ENCODE measurements at places on chromosomes 12 and 14.

DNA sequence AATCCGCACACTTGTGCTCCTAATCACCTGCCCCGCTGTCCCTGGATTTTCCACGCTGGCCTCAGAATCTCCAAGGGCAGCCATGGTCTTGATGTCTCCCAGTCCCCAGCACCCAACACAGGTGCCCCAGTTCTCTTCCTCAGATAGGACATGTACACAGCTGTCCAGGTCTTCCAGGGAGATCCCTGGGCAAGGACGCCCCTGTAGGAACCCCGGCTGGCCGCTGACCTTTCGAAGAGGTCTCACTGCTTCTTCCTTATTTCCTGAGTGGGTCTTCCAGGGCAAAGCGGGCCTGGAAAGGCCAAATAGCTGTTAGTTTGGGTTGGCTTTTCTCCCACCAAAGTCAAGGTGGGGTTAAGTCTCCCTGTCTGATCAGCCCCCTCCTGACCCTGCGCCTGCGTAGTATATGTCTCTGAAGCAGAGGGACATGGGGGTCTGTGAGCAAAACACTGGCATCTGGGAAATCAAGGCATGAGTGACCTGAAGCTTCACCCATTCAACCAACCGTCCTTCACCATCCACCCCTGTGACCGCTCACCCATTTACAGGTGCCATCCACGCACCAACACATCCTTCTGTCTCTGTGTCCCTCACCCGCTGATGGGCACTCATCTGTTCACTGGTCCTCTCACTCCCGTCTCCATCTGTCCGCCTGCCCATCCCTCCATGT, 4.6 kb downstream of the BEGAIN start:
- DNase-seq, result no peak

GRCh38 chr12:51160814-51161459, 12.0 kb downstream of the TFCP2 start:
- DNase-seq, result no peak

DNA sequence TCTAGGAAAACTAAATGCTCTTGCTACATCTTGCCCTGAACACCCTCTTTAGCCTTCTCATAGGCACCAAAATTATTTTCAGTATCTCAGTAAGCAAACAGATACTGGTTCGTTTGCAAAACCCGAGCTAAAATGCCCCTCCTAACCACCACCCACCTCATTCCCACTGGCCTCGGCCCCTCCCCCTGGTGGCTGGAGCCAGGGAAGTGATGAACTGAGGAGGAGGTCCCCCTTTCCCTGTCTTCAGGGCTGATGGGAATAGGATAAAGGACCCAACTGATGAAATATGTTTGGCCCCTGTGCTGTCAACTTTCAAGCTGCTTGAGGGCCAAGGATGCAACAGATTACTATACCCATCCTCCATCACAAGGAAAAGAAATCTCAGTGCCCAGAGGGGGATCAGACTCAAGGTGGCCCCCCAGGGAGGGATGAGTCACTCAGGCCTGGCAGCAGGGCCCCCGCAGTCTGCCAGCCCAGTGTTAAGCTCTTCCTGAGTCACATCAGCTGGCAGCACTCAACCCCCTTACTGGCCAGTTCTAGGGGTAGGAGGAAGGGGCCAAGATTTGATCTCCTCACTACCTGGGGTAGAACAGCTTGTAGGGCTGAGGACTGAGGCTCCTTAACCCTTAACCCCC, 1.7 kb downstream of the ANKRD52 start:
- peak; percentile 26 for DNase-seq

DNA sequence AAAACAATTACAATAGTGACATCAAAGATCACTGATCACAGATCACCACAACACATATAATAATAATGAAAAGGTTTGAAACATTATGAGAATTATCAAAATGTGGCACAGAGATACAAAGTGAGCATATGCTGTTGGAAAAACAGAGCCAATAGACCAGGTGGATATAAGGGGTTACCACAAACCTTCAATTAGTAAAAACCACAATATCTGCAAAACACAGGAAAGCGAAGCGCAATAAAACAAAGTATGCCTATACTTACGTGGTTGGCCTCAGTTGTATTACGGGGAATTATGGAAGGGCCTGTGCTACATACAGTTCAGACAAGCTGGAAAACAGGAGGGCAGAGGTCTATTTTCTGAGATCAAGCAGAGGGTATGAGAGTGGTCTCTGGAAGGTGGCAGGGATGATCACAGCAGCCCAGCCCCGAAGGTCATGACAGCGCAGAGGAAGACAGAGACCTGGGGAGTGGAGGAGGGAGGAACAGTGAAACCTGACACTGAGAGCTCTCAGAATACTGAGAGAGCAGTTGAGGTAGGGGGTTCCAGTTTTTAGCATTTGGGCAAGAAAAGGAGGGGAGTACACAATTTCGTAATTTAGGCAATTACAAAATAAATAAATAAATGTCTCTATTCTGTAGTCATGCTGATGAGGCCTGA, 41.3 kb downstream of the IFNG start:
- no peak for DNase-seq

DNA sequence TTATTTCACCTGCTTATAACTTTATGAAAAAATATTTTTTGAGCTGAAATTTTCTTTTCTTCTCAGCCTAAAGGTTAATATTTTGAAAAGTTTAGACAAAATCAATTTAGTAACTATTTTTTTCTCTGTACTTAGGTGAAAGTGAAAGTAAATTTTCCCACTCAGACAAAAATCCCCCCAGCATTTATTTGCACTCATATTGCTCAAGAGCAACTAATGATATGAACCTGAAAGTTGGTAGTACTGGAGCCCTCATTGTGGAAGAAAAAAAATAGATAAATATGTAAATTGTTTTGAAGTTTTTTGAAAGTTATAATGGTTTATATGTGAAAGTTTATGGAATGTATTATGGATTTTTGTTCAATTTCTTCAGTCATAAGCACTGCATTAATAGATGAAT, 1005.9 kb upstream of the ATXN7L3B start:
- no peak for DNase-seq

- DNase-seq, result no peak
Observed at GRCh38 chr12:92796650-92797049, 93.9 kb downstream of the PLEKHG7 start.

GRCh38 chr14:101499513-101499912, 61.8 kb upstream of the DIO3 start:
- no peak for DNase-seq

DNA sequence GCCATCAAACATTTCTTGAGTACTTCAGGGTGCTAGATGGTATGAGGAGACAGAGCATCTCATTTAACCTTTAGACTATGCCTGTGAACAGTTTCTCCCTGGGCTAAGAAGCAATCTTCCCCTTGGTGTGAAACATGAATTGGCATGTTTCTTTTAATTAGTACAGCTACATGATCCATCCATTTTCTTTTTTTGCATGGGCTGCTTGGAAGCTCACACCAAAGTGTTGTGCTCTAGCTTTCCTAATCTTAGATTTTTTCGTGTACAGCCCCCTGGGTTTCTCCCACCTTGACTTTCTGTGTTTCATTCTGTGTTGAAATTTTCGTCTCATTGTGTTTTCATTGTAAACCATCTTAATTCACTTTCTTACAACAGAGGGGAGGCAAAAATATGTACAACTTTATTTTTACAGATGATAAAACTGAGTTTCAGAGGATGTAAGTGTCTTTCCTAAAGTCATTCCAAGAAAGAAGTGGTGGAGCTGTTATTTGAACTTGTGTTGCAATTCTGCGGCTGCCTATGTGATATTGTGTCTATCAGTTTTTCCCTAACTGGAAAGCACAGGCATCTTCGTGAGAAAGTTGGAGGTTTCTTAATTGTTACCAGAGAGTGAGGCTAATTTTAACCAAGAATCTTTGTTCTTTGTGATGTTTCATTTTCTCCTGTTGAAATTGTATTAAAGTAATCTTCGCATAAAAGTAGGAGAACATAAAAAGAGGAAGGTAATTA, 64.5 kb downstream of the DAAM1 start:
- DNase-seq, result no peak

GRCh38 chr12:17489452-17489851, 600.5 kb downstream of the RERGL start:
- DNase-seq, result no peak

GRCh38 chr12:6219980-6220379, 19.8 kb downstream of the CD9 start:
- no peak for DNase-seq

DNA sequence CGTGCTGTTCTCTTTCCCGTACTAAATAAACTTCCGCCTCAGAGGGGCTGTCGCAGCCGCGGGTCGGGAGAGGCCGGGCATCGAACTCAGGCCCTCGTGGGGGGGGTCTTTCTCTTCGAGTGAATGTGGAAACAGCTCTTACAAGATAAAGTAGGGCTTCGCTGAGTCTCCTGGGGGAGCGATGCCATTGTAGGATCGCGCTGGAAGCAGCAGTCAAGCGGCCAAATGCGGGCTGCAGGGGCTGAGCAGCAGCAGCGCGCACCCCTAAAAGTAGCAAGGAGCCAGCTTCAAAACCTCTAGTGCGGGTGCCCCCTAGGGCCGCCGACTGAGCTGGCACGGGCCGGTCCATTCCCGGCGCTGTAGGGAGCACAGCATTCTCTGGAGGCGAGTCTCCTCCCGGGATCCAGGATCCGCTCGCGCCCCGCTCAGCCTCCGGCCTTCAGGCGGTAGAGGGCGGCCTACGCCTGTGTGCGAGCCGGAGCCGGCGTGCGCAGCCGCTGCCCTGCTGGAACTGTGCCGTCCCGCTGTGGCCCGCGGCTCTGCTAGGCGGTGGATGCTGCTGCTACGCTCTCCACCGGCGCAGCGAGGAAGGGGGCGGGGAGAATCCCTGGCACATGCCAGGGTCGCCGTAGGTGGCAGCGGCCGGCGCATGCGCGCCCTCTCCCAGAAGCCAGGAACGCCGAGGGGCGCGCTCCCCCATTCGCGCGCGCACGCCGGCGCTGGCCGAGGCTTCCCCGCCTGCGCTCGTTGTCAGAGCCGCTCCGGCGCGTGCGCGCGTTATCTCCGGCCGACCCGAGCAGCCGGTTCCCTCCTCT, at the start of gene FUT8:
Gene FUT8 (plus strand): TSS at position 699 of the 815 bp plus-strand sequence. CDS start 148,834 bp downstream, outside the sequence.
- DNase-seq, result peak; percentile 84

- DNase-seq, result no peak
Observed at GRCh38 chr12:92860521-92860920, 68.6 kb downstream of the EEA1 start.
